ENCODE measurements at places on chromosomes 6 and 20.

DNA sequence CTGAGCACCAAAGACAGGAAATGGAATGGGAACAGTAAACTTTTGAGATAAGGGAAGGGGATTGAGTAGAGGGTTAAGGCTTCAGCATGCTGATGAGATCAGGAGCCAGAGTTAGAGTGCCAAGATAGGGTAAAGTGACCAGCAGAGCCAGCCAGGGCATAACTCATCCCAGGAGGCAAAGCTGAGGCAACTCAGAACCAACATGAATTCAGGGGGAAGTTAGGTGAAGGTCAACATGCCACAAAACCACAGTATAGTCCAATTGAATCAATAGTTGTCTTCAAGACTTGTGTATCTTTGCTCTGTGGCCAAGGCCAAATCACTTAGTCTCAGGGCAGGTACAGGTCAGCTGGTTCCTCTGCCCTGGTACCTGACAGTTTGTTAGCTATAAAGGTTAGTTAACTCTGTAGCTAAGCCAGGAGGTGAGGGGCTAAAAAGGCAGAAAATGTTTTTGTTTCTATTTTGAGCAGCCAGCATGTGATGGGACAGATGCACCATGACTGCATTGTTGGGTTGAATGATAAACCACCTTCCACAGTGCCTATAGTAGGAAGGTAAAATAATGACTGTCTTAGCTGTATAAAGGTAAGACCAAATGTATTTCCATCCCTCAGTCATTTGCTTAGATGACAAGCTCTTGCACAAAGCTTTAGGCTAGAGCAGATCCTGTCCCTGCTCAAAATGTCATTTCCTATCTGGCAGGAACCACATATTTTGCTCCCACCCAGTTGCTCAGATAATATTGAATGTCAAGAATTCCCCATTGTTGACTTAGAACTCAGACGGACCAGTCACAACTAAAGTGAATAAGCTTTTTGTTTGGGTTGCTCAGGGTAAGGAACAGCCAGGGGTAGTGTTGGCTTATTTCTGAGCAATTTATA lies 15.8 kb downstream of the RNF8 start:
- no peak for DNase-seq

- no peak for DNase-seq
Observed at GRCh38 chr6:166301611-166302529, 6.3 kb downstream of the PRR18 start.

DNA sequence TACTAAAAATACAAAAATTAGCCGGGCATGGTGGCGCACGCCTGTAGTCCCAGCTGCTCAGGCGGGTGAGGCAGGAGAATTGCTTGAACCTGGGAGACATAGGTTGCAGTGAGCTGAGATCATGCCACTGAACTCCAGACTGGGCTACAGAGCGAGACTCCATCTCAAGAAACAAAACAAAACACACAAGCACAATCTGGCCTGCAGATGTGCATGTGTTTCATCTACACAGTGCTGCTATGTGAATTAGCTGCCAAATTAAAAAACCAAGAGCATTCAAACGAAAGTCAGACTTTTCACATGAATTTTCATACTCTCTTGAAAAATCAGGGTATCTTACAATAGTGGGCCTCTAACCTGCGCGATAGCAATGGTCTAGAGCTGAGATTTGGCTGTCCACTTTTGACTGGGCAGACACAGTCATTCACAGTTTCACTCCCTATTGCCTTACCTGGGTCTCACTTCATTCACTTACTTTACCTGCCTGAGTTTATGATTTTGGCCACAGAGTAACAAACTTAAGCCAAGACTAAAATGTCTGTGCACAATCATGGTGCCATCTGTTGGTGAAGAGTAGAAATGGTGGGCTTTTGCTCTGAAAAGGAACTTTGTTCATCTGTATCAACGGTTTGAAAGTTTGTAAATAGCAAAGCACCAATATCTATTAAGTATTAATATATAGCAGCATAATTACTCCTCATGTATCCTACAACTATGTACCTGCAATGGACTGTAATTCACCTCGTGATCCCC lies 138.5 kb upstream of the UST start:
- DNase-seq, result no peak

- no peak for DNase-seq
Observed at GRCh38 chr6:158026901-158027589, 45.4 kb downstream of the SYNJ2 start.

GRCh38 chr20:50169329-50169823 lies 15.9 kb upstream of the PEDS1 start:
- DNase-seq, result peak; percentile 79

GRCh38 chr6:107817784-107818183 lies 6.3 kb downstream of the SCML4 start:
- DNase-seq, result no peak

Data from NCI-H345 (cell line).